ENCODE measurements at places on chromosomes 2 and 18.

DNA sequence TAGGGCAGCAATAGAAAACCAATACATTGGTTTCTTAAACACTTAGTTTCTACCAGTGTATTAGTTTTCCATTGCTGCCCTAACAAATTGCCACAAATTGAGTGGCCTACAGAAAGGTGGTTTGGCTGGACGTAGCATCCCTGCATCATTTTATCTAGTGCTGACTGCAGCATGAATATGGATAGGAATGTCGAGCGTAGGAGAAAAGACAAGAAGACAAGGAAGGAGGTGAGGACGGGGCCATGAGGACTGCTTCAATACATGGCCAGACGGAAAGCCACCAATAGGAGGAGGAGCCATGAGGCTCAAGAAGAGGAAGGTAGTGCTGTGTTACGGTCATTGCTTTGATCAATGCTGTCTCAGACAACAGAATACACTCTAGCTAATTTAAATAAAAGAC is 154.5 kb upstream of the NDUFV2 start:
- DNase-seq: no peak

GRCh38 chr2:132975193-132976105 is 305.4 kb upstream of the LYPD1 start:
- no peak for DNase-seq

GRCh38 chr18:2653467-2653866 is 2.1 kb upstream of the SMCHD1 start:
- DNase-seq: no peak

DNA sequence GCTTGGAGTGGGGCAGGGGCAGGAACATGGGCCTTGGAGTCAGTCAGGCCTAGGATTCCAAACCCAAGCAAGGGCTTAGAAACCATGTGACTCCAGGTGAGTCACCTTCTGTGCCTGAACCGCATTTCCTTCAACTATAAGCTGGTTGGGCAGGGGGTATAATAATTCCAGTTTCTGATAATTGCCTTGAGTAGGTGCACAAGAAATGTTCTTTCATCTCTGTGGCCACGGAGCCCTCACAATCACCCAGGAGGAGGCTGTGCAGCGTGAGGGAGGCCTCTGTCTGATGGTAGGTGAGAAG is 112.1 kb upstream of the HAAO start:
- DNase-seq: no peak

GRCh38 chr2:200604571-200605255 is 18.9 kb downstream of the AOX1 start:
- DNase-seq: no peak

GRCh38 chr2:208978946-208979345 is 444.9 kb upstream of the MAP2 start:
- DNase-seq: no peak

DNA sequence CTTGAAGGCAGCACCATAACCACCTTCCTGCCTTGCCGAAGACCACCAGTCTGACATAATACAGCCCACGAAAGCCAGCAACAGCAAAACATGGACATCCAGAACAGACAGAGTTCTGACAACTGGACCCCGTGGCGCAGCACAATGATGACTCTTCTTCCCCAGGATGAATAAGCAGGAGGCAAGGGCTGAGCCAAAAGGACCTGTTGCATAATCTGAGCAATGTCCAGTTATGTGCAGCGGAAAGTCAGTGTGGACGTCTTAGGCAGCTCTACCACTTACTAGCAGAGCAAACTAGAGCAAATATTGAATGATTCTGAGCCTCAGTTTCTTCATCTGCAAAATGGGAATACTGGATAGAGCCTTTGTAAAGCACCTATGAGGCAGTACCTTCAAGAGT is 225.1 kb downstream of the ZBTB7C start:
- no peak for DNase-seq

DNA sequence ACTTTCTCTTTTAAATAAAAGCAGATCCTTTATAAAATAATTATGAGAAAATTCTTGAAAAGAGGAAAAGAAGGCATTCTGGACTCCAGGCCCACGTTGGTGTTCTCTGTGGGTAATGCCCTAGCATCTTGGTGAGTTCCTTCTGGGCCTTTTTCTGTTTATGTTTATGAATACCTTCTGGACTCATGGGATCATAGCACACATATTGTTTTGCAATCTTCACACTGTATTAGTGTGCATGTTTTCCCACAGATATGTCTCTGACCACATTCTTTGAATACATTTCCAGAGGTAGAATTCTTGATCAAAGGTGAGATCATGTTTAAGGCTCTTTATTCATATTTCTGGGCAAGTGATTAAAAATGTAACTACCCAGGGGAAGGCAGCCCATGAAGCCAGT is 15.9 kb downstream of the GLI2 start:
- no peak for DNase-seq

GRCh38 chr2:232850039-232850438 is 20.0 kb upstream of the SNORC start:
- no peak for DNase-seq

GRCh38 chr2:173891315-173892037 is 73.7 kb downstream of the SP3 start:
- DNase-seq: no peak

DNA sequence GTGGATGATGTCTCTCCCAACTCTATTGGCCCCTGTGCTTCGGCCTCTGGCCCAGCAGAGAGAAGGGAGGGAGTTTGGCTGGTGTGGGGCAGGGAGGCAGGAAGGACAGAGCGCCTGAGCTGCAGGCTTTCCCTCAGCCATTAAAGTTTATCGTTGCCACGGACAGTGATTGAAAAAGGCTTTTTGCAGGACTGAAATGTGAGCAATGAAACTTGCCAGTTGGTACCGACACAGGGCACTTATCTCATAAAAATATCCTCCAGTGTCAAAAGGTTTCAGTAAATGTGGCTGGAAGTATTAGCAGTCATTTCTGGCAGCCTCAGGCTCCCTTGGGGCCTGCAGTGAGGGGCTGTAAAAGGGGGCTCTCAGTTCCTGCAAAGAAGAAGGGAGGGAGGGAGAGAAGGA is 169.2 kb downstream of the GLI2 start:
- DNase-seq: no peak

- no peak for DNase-seq
These were observed 17.6 kb downstream of the ARHGEF4 start for GRCh38 chr2:130854301-130854700.

DNA sequence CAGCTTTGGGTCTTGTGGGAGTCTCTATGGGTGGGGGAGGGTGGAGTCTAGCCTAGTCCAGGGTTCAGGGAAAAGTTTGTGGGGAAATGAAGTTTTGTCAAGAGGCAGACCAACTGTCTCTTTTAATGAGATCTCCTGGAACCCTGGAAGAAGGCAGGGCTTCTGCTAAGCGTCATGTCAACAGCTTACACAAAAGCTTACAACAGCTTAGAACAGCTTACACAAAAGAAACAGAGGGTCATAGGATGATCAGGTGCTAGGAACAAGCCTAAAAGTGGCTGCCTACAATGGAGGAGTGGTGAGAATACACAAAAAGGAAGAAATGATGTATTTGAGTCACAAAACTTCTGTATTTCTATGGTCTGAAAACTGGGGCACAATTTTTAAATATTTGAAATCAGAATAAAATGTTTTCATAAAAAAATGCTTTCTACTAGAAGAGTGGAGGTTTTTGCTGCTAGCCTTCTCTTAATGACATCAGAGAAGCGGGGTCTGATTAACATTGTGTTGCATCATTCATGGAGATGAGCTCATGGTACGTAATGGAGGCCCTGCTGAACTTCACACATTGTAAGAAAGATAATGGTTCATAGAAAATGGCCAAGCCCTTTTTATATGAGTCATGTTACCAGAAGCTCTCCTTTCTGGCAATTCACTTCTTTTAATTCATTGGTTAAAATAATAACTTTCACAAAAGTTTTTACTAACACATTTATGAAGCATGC is 351.0 kb downstream of the PIK3C3 start:
- no peak for DNase-seq

DNA sequence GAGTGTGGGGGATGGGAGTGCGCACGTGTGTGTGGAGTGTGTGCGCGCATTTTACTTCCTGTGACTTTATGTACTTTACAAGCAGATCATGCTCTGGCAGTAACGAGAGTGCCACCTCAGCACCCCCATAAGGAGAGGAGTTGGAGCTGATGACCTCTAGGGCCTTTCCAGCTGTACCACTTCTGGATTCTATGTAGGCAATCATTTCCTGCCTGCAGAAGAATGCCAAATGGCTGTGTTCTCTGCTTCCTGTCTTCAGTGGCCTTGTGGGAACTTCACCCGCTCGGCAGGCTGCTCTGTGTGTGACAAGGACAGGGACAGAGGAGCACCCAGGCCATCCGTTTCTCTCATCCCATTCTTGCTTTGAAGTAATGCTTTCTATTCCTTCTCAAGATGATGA is 22.8 kb upstream of the ZNF385B start:
- no peak for DNase-seq

DNA sequence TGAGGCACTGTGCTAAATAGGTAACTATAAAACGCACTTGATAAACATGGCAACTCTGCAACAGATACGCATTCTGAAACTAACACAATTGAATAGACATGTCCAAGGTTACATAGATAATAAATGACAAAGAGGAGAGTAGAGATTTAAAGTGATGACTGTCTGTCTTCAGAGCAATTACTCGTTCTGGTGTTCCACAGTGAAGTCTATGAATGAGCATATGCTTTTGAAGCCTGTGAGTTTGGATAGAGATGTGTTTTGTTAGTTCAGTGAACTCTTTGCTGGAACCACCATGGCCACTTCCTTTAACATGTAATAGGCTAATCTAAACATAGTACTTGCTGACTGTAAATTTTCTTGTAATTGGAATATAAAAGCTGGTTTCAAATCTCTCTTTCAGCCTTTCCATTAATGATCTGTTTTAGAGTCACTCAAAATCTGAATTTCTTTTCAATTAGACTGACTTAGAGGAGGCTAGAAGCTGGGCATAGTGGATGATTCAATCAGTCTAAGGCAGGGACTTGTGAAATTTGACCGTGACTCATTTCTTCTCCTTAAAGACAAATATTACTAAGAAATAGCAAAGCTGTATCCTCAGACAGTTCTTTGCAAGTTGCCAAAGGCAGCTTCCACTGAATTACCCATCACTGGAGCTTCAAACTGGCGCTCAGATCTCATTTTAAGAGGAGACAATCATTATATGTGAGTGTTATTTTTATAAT is 1130.1 kb upstream of the CELF4 start:
- DNase-seq: no peak

DNA sequence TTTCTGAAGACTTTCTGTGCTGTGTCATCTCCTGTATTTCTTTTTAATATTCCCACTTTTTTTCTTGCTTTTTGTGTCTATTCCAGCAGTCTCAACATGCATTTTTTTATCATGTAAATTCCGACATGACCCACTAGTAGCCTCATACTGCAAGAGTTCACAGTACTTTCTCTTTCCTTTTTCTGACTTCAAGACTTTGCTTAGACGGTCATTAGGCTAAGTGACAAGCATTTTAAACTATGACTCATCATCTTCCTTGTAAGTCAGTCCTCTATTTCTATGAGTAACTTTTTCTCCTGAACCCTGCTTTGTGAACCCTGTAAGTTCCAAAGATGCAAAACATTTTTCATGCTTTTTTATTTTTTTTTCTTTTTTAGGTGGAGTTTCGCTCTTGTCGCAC is 381.2 kb downstream of the TXNL1 start:
- DNase-seq: no peak

GRCh38 chr2:15284614-15285013 is 276.5 kb downstream of the NBAS start:
- no peak for DNase-seq

- DNase-seq: no peak
These were observed 162.2 kb downstream of the PRPF40A start for GRCh38 chr2:152555048-152555447.

DNA sequence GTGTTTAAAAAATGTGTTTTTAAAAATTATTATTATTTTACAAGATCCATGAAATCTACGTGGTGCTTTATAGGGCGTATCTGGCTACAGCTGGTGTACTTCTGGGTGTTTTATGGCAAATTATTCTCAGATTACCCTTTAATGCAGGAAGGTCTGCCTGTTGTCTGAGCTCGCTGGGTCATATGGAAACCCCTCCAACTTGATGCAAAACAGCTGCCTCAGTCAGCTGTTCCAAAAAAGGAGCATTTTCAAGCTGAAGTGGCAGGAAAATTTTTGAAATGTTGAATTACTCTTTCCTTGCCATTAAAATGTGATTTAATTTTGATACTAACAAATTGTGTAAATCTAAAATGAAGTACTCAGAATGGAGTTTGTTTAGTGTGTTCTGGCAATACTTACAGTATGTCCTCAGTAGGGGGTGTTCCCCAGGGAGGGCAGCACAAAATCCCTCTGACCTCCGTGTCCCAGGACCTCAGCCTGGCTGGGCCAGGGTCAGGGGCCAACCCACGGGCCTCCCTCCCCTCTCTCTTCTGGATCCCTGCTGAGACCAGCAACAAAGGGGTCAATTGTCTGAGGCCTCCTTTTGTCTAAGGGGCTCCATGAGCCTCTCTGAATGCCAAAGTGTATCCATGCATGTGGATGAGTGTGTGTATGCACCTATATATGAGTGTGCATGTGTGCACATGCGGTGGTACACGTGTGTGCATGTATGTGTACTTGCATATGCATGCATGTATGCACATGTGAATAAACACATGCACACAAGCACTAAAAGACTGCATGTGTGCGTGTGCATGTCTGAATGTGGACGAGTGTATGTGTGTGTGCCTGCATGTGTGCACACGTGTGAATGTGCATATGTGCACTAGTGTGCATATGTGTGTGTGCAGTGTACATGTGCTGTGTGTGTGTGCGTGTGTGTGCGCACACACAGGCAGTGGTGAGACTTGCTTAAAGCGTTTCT is 105.4 kb downstream of the ACOXL start:
- no peak for DNase-seq

- DNase-seq: no peak
These were observed 20.4 kb upstream of the XDH start for GRCh38 chr2:31434911-31435310.

DNA sequence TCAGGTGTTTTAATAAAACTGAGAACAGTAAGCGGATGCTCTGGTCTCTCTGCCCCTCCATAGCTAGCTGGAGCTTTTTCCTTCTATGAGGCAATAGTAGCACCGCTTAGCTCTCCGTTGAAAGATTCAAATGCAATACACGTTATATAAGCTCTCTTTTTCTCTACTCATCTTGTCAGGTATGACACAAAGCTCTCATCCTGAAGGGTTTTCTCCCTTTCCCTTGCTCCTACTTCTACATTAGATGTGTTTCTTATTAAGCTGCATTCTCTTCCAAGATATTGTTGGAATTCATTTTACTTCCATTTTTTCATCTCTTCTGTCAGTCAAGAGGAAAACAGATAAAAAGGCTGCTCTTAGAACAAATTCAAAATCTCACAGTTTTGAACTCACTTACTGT is 434.6 kb upstream of the DDX18 start:
- no peak for DNase-seq

DNA sequence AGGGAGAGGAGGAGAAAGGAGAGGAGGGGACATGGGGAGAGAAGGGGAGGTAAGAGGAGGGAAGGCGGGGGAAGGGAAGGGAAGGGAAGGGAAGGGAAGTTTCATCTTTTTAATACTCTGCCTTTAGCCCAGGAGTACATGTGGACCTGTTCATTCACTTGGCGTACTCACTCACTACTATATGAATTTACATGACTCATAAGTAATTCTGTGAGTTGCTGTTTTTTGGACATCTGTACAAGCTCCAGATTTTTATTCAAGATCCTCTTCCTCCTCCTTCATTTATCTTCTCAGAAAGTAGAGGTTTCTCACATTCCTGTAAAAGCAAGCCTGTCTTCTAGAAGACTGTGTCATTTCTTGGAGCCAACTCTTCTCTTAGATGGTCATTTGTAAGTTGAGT is 84.6 kb downstream of the RDH14 start:
- DNase-seq: no peak

- no peak for DNase-seq
These were observed 72.9 kb downstream of the XRCC5 start for GRCh38 chr2:216181953-216182461.

- DNase-seq: no peak
These were observed 78.2 kb downstream of the ARHGAP28 start for GRCh38 chr18:6807515-6808257.
